Stimulated activated naive B cell treated with anti-CD40 and anti-IgM and Interleukin-4, amounts not matched to agents 10 μg/mL and 1 μg/mL and 100 μg/mL, for 72 hours (primary cell): ENCODE measurements at places on chromosomes 5 and 9.

DNA sequence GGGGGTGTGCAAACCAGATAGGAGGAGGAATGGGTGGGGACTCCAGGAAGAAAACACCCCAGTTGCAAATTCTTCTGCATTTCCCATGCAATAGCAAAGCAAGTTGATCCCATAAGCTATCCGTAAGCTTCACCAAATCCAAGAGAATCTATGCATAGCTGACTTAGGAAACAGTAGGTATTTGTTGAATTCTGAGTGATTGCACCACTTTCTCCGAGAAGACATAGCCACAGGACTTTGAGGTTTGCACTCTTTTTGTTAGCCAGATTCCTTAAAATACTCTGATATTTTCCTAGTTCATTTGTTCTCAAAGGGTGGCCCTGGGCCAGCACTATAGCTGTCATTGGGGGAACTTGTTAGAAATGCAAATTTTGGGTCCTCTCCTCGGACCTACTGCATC, 271.9 kb downstream of the SLIT3 start:
- no peak for DNase-seq

GRCh38 chr5:50768634-50769033, 102.2 kb downstream of the PARP8 start:
- DNase-seq, result no peak

DNA sequence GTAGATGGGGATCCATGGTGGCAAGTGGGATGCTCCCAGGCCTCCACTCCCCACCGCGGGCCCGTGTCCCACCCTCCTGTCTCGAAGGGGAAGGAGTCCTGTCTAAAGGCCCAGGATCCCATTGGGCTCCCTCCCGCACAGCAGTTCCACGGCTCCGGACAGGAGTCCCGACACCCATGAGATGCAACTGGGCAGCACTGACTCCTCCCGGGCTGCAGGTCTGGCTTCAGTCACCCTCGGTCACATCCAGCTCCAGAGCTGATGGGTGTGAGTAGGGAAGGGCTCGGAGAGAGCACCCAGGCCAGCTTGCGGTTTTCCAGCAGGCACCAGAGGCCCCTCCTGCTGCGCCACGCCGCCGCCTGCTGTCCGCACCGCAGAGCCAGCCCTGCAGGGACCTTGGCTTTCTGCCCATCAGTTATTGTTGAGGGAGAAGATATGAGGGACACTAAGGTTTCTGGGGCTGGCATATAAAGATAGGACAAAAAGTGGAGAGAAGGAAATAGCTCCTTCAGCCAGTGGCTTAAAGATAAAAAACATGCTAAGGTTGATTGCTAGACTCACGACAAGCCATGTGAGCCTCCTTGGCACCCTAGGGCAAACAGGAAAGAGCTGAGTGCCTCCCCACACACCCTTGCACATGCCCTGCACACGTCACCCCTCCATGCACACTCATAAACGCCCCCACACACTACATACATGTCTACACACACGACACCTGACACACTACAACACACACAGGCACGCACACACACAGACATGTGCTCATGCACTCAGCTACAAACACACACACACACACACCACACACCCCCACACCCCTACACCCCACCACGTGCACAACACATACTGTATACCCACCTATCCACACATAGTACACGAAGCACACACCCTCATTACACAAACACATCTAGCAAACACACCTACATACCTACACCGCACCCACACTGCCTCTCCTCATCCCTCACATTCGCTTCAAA, 79.0 kb downstream of the AK8 start:
- no peak for DNase-seq

DNA sequence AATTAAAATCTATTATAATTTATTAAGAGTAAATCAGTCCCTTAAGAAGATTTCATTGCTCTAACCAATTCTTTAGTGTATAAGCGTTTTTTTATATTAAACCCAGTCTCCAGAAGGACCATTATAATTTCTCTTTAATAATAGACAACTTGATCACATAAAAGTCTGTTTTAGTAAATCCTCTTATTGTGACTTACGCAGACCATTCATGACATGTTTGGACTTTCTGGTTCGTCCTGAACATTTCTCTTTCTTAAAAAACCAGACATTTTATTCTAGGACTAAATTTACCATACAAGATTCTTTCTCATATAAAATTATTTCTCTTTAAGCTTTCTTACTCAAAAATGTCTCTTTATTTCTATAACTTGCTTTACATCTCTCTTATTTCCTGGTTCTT, 196.2 kb upstream of the RAI14 start:
- DNase-seq, result no peak

GRCh38 chr5:57816108-57816507, 333.5 kb upstream of the ACTBL2 start:
- no peak for DNase-seq

DNA sequence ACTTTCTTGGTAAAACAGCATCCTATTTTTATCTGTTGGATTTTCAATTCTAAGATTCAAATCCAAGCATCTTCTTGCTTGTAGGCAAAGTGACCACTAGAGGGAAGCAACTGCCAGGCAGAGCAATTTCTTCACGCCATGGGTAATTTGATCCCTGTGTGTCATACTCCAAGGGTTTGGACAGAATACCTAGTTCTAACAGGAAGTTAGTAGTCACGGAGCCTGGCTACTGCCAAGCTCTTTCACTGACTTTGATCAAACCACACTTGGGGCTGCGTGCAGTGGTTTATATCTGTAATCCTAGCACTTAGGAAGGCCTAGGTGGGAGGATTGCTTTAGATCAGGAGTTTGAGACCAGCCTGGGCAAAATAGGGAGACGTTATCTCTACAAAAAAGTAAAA, 473.6 kb upstream of the TNC start:
- DNase-seq, result no peak

DNA sequence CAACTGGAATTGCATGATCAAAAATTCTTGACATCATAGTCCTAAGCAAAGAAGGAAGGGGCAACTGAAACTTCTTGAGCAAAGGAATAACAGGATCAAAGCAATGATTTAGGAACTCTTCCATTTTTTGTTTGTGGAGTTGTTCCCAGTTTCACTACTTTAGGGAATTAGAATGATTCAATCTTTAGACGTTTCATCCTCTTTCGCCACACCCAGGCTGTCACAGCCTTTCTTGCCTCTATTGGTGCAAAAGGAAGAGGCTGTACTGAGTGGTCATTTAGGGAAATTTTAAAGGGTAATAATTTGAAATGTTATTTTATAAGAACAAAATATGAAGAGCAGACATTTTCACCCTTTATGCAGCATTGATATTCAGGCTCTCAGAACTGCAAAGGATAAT, 1026.0 kb upstream of the ARRDC3 start:
- DNase-seq, result no peak
